Endothelial cell of umbilical vein (primary cell): ENCODE measurements at places on chromosomes 2 and 18. TPM values are rescaled to one million over a fixed set of nuclear protein-coding genes. Genes with fewer than 3 reads are reported as not detected.

C1D gene
- total RNA-seq = 11.1 and 11.4 TPM in 2 replicates

COLEC11 gene
- not detected in 2 replicates for total RNA-seq

TMEM169 gene
- total RNA-seq = 0.20 TPM in 1 of 2 replicates, not detected in the other

COPS9 gene
- 189 and 196 TPM in 2 replicates for total RNA-seq

ABCG8 gene
- total RNA-seq = not detected in 2 replicates

MTX2 gene
- 31.3 and 31.7 TPM in 2 replicates for total RNA-seq

LYG2 gene
- not detected in 2 replicates for total RNA-seq

ARHGAP15 gene
- total RNA-seq = not detected in 2 replicates
